ENCODE measurements at places on chromosomes 1 and 21.

DNA sequence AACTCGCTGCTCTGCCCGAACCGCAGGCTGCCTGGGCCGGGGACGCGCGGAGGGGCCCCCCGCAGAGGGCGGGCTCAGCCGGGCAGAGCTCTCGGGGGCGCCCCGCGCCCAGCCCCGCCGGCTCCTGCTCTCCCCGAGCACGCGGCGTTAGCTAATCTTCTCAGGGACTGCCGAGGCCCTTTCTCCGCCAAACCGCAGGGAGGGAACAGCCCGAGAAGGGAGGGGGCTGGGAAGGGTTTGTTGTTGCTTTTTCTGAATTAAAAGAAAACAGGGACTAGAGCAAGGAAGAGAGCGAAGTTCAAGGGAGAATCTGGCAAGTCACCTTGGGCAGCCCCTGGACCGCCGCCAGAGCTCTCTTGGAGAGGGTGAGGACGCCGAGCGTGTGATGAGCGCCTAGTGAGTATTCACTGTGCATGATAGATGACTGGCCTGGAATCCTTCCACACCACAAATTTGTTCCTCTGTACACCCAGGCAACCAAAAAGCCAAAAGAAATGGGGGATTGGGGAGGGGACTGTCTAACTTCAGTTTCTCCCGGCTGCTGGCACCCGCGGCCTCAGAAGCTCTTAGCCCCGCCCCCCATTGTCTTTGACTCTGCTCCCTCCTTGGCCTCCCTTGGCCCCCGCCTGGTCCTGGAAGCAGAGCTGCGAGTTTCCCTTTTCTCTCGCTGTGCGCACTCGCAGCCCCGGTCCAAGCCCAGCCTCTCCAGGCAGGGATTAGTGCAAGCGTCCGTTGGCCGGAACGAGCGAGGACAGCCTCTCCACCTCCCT, 19.7 kb upstream of the LMX1A start:
- DNase-seq: no peak

- DNase-seq: no peak
These were observed 39.9 kb upstream of the CSF3R start for GRCh38 chr1:36522461-36523229.

- DNase-seq: no peak
These were observed 36.5 kb upstream of the KCND3 start for GRCh38 chr1:112026016-112026415.

- DNase-seq: no peak
These were observed 95.2 kb upstream of the NCAM2 start for GRCh38 chr21:20902998-20903397.

DNA sequence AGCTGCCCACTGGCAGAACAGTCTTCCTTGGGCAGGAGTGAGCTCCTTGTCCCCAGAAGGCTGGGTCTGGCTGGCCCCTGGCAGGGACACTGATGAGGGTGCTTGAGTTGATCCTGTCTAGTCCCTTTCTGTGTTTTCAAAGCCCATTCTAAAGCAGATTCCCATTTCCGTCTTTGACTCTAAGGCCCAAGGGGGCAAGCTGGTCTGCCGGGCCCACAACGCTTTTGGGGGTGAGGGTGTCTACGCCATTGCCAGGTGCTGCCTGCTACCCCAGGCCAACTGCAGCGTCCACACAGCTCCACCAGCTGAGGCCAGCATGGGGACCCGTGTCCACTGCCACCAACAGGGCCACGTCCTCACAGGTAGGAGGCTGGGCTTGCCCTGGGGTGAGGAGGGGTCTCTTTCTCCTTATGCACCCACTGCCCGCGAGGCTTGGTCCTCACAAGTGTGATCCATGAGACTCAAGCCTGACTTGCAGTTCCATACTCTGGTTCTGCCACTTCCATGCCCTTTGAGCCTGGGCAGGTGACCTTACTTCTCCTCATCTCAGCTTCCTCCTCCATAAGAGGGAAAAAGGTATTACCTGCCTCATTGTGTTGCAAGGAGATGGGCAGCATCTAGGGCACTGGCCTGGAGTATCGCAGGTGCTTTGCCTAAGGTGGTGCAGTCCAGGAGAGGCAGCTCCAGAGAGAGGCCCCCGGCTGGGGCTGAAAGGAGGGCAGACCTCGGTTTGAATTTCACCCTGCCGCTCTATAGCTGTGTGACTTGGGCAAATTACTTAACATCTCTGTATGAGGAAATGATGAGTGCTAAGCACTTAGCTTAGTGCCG, 20.2 kb downstream of the PCSK9 start:
- no peak for DNase-seq

GRCh38 chr1:28897789-28898188, 16.6 kb upstream of the EPB41 start:
- DNase-seq: no peak

GRCh38 chr21:45098867-45099266, 24.5 kb downstream of the ADARB1 start:
- DNase-seq: no peak

GRCh38 chr1:210292231-210292871, 36.4 kb upstream of the HHAT start:
- DNase-seq: no peak

- no peak for DNase-seq
These were observed 56.4 kb downstream of the DISP3 start for GRCh38 chr1:11535316-11535715.

DNA sequence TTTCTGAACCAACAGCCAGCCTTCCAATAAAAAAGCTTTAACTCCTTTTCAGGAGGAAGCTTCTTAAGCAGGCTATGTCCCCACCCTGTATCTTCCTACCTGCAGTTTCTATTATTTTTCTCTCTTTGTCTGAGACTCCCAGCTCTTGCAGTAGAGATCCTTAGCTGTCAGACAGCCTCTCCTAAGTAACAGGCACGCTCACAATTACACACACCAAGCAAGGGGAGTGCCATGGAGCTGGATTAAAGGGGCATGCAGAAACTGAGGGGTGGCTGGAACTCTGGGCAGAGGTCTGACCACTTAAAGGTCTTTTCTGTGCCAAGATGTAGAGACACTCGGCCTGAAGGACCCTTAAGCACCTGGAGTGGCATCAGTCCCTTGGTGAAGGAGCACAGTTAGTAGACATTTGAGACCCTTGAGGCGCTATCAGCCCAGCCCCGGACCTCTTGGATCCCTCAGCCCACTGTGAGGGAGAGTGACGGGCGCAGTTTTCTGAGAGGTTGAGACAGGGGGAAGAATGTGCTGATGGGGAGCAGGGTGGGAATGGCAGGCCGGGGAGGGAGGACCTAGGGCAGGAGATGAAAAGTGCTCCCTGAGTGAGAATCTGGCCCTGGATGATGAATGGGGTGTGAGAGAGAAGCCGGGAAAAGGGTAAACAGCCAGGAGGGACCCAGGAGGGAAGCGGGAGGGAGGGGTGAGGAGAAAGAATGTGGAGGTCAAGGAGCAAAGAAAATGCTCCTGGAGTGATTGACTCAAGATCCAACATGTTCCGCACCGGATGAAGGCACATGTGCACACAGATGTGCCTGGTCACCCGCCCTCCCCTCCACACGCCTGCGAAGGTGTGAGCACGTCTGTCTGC, 13.3 kb downstream of the PLXNA2 start:
- DNase-seq: no peak

DNA sequence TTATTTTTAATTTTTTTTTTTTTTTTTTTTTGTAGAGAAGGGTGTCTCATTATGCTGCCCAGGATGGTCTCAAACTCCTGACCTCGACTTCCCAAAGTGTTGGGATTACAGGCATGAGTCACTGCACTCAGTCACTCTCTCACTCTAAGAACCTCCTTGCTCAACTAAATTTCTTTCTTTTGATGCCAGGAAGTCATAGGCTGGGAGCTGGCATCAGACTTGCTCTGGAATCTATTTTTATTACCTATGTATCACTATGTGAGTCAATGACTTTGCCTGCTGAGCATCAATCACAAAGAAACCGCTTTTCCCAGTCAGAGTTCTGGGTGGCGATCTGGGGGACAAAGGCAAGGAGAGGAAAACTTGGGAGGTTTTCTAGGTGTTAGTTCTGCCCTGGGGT, 35.5 kb upstream of the PARP1 start:
- no peak for DNase-seq

DNA sequence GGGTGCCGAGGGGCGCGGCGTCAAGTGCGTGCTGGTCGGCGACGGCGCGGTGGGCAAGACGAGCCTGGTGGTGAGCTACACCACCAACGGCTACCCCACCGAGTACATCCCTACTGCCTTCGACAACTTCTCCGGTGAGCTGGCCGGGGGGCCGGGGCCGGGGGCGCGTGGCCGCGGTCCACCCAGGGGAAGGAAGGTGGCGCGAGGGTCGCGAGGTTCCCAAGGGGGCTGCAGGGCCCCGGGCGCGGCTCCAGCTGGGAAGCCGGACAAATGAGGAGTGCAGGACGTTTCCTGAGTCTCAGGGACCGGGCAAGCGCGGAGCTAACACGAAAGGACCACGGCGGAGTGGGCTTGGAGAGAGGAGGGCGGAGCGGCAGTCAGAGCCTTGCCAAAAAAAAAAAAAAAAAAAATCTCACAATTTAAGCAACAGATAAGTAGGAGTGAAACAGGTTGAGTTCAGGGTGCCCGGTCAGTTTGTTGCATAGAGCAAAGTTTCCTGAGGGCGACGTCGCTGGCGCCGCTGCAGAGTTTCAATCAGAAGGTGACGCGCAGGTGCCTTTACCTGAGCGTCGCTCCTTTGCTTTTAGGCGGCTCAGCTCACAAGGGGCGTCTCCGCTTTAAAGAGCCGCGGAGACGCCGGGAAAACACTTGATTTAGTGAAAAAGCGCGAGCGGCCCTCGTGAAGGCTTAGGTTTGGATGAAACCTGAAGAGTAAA, 750 bp downstream of the RHOU start:
- DNase-seq: no peak

DNA sequence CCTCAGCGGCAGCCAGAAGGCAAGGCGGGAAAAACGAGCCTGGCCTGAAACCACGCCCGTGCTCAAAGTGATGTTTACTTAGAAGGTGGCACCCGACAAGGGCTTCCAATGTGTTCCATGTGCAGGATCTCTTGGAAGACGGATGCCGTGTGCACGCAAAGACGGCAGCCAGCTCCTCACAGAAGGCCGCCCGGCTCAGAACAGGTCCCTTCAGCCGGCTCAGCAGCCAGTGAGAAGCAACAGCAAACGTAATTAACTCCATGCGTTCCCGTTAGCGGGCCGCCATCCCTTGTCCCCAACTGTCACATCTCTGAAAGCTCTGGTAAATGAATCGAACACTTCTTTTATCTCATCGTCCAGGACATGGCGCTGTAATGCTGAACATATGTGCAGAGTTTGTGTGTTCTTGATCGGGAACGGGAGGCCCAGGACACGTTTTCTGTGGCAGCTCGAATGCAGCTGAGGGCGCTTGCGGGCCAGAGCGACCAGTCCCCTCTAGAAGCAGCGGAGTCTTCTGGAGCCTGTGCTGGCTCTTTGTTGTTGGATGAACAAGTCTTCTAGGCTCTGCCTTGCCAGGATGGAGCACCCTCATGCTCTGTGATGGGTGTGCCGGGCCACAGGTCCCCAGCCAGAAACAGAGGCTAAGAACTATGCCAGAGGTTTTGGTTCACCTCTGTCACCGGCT, 94.6 kb upstream of the ARHGEF16 start:
- DNase-seq: no peak

DNA sequence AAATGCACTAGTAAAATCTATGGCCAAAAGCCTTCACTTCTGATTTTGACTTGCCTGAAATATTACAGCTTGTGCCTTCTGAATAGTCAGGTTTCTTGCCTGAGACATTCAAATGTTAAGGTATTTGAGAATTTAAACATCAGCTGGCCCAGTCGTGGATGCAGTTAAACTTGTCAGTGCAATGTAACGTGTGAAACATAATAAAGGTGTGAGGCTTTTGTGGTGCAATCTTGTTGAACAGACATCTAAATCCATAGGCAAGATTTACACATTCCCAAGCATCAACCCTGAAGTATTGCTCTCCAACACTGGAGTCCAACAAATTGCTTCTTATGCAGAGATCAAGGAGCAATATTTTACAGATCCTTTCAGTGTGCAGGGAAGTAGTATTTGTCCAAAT, 4.4 kb downstream of the CCN1 start:
- DNase-seq: no peak

GRCh38 chr1:79825551-79825950, 819.0 kb upstream of the ADGRL4 start:
- DNase-seq: no peak

DNA sequence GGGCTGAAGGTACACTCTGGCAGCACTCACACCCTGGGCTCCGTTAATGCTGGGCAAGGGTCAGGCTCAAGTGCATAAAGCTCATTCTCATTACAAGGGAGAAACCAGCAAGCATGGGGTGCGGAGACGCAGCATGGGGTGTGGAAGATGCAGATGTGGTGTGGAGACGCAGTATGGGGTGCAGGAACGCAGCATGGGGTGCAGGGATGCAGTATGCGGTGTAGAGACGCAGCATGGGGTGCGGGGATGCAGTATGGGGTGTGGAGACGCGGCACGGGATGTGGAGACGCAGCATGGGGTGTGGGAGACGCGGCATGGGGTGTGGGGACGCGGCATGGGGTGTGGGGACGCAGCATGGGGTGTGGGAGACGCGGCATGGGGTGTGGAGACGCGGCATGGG, 390.7 kb downstream of the NPHP4 start:
- DNase-seq: no peak

DNA sequence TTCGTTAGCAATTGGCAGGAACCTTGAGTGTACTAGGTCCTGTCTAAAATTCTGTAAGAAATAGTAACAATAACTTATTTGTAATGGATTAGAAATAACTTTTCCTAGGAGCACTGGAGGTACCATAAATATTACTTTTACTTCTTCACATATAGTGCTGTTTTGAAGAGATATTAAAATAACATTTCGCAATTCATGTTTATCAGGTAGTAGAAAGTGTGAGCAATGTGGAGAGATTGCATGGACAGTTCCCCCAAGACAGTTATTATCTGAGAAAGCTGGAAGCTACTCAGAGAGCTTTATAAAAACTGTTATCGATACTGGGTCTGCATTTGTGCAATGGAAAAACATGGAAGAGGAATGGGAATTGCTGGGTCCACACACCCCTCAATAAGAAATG, 128.5 kb upstream of the KIF26B start:
- no peak for DNase-seq

- DNase-seq: no peak
These were observed 13.0 kb upstream of the TTC22 start for GRCh38 chr1:54814126-54814498.

DNA sequence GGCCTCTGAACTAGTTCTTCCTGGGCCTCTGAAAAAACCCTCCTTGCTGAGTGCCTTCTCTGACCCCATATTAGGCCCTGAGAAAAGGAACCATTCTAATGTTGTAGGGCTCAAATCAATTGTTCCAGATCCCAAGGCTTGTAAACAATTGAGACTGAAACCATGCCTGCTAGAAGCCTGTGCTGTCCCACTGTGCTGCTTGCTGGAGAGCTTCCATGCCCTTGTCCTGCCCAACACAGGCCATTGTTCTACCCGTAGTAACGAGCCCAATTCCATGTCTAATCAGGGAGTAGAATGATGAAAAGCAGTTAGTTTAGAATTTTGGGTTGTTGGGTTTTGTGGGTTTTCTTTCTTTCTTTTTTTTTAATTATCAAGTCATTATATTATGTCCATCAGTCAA, 47.4 kb downstream of the ZNF281 start:
- no peak for DNase-seq

- no peak for DNase-seq
These were observed 33.4 kb downstream of the PTGER3 start for GRCh38 chr1:71014178-71014579.

GRCh38 chr1:222465211-222466041, 82.5 kb downstream of the HHIPL2 start:
- peak; percentile 65 for DNase-seq
